ENCODE measurements at places on chromosomes 13 and 19.

- H3K4me3 ChIP-seq, result no peak overlapping the region
- H3K36me3 ChIP-seq, result no peaks in the 10 kb centered on the region
- no peaks in the 10 kb centered on the region for H3K27me3 ChIP-seq
- H3K27ac ChIP-seq, result no peak overlapping the region
- no peaks in the 10 kb centered on the region for H3K4me1 ChIP-seq
These were observed 154.7 kb upstream of the TSC22D1 start for GRCh38 chr13:44730851-44731250.

DNA sequence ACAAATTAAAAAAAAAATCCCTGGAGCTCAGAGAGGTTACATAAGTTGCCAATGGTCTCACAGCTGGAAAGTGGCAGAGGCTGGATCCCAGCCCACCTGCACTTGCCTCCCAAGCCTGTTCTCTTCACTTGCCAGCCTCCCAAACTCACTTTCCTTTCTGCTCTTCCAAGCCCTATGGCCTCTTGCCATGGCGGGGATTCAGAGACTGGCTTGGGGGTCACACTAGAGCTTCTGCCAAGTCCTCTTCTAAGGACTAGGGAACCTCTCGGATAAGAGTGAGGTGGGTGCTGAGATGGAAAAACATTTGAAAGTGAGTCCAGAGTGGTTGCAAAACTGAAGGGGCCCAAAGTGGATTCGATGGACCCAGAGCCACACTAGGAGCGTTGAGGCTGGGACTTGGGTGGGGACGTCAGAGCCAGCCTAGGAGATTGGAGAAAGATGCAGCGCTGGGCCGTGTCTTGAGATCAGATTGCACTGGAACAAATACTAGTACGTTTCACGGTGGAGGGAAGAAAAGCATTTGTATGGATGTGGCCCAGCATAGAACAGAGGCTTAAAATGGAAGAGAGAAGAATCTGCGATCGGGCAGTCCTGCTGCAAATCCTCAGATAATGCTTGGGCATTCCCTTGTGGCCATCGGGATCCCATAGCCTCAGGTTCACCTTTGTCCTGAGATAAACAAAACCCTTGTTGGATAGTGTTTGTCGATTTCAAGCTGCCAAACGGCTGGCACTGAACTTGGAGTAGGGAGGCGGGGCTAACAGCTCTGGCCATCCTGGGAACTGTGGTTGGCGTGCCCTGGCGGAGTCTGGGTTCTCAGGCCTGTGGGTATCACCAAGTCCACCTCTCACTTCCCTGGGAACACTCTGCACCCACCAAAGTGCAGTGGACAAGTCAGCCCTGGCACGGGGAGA is 84.8 kb downstream of the ING1 start:
- DNase-seq, result no peak
- peaks cover 35% of the 10 kb centered on the region for H3K27me3 ChIP-seq
- H3K4me3 ChIP-seq, result no peak overlapping the region

DNA sequence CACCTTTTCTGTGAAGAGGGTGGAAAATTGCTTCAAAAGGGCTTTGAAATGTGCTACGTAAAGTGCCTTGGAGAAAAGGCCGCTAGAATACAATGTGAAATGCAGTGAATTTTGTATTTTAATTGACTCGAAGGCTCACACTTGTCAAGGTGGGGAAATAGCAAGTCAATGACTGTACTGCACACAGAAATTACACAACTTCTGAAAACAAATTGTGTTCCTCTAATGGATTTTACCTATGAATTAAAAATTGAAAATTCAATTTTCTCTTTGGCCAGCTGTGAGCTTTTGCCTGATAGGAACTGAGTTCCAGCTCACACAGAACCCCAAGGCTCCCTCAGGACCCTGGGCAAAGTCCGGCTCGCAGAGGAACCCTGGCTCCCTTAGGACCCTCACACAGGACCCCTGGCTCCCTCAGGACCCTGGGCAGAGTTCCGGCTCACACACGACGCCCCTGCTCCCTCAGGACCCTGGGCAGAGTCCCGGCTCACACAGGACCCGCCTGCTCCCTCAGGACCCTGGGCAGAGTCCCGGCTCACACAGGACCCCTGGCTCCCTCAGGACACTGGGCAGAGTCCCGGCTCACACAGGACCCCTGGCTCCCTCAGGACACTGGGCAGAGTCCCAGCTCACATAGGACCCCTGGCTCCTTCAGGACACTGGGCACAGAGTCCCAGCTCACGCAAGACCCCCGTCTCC is 324.9 kb downstream of the UQCRFS1 start:
- H3K4me3 ChIP-seq, result no peak overlapping the region
- no peaks in the 10 kb centered on the region for H3K27me3 ChIP-seq
- no peak for DNase-seq
- H3K36me3 ChIP-seq, result no peaks in the 10 kb centered on the region
- H3K4me1 ChIP-seq, result no peaks in the 10 kb centered on the region

DNA sequence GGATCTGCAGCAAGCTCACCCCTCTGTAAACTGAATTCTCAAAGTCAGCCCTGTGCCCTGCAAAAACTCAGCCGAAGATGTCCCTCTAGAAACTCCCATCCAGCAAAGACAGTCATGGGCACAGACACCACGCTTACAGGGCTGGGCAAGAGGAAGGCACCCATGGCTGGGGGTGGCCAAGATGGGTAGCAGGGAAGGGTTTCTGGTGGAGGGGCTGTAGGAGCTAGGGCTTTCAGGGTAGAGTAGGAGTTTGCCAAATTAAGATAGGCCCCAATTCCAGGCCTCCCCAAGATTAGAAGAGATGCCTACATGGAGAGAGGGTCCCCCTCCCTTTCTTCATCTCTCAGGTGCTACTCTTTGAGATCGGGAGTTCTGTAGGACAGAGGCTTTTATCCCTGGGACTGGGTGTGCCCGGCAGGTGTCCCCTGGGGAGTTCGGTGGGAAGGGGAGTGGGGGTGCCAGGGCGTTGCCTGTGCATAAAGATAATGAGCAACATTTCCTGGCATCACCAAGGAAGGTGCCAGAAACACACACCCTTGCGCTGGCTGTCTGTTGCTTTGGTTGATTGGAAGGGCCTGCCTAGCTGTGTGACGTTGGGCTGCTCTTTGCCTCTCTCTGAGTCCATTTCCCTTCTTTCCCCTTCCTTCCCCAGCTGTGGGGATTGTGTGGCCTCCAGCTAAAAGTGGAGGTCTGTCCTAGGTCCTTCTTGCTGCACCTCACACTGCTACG is 9.4 kb downstream of the NRTN start:
- H3K36me3 ChIP-seq, result no peaks in the 10 kb centered on the region
- H3K4me3 ChIP-seq, result no peak overlapping the region
- DNase-seq, result no peak
- H3K27me3 ChIP-seq, result no peaks in the 10 kb centered on the region
- no peaks in the 10 kb centered on the region for H3K4me1 ChIP-seq
- H3K27ac ChIP-seq, result no peak overlapping the region

All from CD4-positive, alpha-beta T cell (primary cell).